EL (cell line): ENCODE measurements at places on chromosomes 4 and X.

- DNase-seq, result no peak
Measured at GRCh38 chr4:32163125-32163524, 1443.0 kb downstream of the PCDH7 start.

DNA sequence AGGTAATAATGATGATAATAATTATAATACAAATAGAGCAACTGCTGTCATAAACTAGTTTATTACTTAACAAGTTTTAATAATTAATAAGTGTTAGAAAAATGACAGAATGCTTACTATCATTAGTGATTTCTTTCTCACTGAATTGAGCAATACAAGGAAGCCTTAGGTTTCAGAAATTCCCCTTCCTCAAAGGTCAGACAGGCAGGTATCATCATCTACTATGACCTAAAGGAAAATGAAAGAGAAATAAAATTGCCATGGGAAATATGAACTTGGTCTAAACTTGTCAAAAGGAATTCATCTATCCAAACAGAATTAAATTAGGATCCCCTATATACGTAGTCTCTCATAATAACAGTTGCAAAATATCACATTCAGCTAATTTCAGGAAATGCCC is 56.3 kb upstream of the SLC7A11 start:
- DNase-seq, result no peak

- DNase-seq, result peak; percentile 38
Measured at GRCh38 chr4:101238706-101239105, 108.6 kb downstream of the PPP3CA start.

GRCh38 chr4:117847849-117848248 is 186.4 kb upstream of the NDST3 start:
- no peak for DNase-seq
